ENCODE measurements at places on chromosomes 5 and 9. TPM values are rescaled to one million over a fixed set of nuclear protein-coding genes. Genes with fewer than 3 reads are reported as not detected.

The ORM2 gene
- not detected for total RNA-seq

The ANKS6 gene
- 6.3 TPM for total RNA-seq

The NEUROG1 gene
- not detected for total RNA-seq

The ADAMTSL1 gene
- total RNA-seq = not detected

The CATSPER3 gene
- total RNA-seq = 0.95 TPM

The ADAMTS19 gene
- not detected for total RNA-seq

Measured in T-helper 2 cell treated with Interferon-gamma antibody and Interleukin-4, amounts not matched to agents 100 ng/mL and 5 ng/mL, for 36 hours (primary cell).